ENCODE measurements at places on chromosomes 13 and 19.

DNA sequence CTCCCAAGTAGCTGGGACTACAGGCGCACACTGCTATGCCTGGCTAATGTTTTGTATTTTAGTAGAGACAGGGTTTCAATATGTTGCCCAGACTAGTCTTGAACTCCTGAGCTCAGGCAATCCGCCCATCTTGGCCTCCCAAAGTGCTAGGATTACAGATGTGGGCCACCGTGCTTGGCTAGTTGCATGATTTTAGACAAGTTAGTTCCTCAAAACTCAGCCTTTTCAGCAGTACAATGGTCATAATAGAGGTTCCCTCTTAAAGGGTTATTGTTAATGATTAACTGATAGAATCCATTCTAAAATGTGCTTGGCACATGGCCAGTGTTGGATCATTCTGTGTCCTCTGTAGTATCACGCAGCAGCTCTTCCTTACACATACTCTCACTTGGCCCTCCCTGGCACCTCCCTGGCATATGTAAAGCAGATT, 19.5 kb upstream of the IFT88 start:
- no peak for DNase-seq

DNA sequence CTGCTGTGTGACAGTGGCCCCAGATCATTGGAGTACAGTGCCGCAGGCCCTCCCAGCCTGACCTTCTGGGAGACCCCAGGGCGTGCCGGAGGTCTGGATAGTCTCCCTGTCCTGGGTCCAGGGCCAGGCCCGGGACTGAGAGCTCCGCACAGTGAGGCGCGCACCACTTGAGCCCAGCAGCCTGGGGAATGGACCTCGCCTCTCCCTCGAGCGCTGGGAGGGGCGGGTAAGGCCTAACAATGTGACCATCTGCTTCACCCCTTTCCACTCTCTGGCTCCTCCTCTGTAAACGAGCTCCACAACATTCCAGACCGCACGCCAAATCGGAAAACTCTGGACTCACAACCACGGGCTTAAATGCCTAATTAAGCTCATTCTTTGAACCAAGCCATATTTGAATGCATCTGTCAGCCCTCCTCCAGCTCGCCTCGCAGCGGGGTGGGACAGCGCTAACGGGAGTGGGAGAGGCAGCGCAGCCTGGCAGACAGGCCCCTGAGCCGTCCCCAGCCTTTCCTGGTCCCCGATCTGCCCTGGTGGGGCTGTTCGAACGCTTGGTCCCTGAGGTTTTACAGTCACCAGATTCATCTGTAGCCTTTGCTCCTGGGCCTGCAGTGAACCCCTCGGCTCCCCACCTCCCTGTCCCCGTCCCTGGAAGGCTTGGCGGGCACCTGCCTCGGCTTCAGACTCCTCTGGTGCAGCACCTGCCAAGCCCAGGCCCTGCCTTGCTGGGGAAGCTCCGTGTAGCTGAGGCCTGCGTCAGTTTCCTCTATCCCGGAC, 120.7 kb upstream of the VSTM2B start:
- no peak for DNase-seq

DNA sequence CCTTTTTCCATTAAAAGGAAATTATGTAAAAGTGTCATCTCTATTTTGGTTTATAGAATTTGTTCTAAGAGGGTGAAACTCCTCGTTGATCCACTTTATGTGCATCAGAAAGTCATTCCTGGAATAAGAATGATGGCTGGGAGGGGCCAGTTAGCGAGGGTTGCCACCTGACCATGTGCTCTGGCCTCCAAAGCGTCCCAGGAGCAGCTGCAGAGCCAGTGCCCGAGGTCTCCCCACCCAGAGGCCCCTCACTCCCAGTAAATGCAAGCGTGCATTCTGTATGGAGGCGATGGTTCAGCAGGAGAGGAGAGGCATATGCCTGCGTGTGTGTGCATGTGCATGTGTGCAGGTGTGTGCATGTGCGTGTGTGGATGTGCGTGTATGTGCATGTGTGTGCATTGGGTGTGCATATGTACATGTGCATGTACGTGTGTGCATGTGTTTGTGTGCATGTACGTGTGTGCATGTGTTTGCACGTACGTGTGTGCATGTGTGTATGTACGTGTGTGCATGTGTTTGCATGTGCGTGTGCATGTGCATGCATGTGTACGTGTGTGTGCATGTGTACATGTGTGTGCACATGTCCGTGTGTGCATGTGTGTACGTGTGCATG, 345.8 kb downstream of the TEX29 start:
- no peak for DNase-seq

- no peak for DNase-seq
These were observed 41.4 kb downstream of the ZNF333 start for GRCh38 chr19:14731200-14731599.

- no peak for DNase-seq
These were observed 47.5 kb downstream of the ZNF536 start for GRCh38 chr19:30419568-30420180.

- DNase-seq, result no peak
These were observed 57.3 kb upstream of the LRCH1 start for GRCh38 chr13:46495651-46496050.

- peak; percentile 6 for DNase-seq
These were observed 10.3 kb downstream of the ZNF480 start for GRCh38 chr19:52307275-52307674.

GRCh38 chr19:23343434-23344010, 51.7 kb downstream of the ZNF91 start:
- no peak for DNase-seq

DNA sequence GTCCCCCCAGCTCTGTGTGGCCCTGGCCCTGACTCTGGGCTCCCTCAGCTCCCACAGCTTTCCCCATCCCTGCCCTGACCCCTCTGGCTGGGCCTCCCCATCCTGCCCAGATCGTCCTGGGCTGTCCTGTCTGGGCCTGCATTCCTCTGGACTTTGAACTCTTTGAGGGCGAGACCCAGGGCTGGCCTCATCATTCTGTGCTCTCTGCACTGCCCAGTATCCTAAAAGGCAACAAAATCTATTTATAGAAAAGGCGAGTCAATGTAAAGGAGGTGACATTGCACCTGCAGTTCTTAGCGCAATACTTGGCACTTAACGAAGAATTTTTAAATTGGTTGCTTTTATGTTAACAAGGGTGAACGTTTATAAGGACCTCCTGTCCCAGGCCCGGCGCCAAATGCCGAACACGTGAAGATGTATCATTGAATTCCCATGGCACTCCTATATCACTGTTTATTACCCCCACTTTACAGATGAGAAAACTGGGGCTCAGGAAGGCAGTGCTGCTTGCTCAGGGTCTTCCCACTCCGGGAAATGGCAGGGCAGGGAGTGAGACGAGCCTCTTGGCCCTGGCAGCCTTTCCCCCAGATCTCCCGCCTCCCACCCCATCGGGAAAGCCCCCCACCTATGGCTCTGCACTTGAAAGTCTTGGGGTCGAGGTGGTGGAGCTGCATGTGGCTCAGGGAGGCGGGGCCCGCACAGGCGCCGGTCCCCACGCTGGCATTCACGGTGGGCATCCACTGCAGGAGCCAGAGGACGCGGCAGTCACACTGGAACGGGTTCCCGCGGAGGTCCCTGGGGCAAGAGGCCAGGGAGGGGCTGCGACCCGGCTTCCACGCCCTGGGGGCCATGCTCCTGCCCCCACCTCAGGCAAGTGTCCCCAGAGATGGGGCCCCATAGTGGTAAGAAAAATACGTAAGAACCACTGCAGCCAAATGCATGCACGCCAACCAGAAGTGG, 3.8 kb downstream of the LGI4 start:
- no peak for DNase-seq

DNA sequence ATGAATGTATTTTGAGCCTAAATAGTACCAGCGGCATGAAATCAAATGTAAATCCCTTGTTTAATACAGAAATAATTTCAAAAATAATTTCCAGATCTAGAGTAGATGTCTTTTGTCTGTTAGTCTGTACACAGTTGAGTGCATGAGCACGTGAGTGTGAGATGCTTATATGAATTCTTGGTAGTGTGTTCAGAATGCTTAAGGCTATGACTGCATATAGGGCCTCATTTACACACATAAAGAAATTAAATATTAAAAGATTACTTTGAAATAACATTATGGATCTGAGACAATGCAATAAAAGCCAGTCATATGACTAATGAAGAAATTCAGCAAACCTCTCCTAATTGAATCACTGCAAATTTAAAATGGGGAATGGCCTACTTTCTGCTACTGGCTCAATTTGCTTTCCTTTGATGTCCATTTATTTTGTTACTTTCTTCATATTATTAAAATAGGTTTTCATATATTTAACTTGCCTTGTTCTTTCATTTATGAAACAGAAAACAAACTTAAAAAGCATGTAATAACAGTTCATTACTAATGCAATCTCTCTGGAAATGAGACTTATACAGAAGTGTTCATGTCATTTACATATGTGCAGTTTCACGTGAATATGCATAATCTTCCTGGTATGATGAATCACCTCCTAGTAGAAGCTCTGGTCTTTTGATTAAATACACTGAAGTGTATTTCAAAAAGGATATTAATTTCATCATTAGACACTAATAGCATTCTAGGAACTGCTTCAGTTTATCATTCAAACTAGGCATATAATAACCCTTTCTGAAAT, 4.5 kb downstream of the AMER2 start:
- DNase-seq, result no peak

GRCh38 chr13:113969973-113970611, 3.8 kb downstream of the C13orf46 start:
- DNase-seq, result no peak

DNA sequence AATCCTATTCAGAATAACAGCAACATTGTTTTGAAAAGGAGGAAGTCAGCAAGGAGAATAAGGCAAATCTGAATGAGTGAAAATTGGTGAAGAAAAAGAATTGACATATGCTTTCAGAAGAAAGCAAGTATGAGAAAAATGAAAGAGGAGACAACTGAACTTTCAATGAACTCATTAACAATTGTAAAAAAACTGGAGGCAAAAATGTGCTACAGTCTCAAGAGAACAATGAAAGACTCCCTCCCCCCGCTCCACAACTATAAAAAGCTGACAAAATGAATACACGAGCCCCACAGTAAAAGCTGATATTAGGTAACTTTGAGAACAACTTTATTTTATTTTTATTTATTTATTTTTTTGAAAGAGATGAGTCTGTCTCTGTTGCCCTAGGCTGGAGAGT, 373.1 kb downstream of the DIAPH3 start:
- DNase-seq, result no peak

DNA sequence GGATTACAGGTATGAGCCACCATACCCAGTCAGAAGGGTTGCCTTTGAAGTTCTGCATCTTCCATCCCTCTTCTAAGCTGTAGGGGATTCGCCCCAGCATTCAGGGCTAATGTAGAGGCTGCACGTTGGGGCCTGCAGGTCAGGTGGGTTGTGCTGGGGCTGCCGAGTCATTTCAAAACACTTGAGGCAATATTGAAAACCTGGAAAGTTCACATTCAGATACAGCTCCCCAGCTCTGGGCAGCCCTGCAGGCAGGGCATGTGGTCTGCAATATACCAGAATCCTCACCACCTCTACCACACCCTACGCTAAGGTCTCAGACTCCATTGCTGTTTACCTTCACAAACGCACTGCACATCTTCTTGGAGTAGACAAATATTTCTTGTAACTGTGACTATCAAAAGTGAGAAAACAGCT, 24.6 kb downstream of the CCNE1 start:
- no peak for DNase-seq

GRCh38 chr13:65268009-65268408, 1962.1 kb downstream of the PCDH9 start:
- no peak for DNase-seq

GRCh38 chr19:18491995-18492953, 29.6 kb downstream of the ELL start:
- DNase-seq, result no peak

- no peak for DNase-seq
These were observed 534.0 kb downstream of the EFNB2 start for GRCh38 chr13:106001443-106001842.

DNA sequence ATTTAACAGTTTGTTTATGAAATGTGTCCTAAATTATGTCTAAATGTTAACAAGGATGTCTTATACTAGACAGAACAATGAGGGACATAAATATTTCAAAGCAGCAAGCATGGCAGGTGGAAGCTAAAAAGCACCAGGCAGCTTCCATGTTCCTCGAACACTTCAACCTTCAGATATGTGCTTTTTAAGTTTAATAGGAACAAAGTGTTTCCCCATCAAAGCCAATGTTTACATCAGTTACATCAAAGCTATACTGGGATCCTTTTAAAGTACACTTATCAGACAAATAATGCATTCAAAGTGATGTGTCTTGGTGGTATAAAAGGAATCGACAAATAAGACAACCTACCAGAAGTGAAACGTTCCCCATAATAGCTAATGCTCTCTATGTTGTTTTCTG, 2841.1 kb upstream of the PCDH20 start:
- no peak for DNase-seq
